ENCODE measurements at places on chromosomes 11 and 22. TPM values are rescaled to one million over a fixed set of nuclear protein-coding genes. Genes with fewer than 3 reads are reported as not detected.

The SMIM35 gene
- total RNA-seq = not detected

The POLD4 gene
- 87.5 TPM for total RNA-seq

The DGCR6 gene
- total RNA-seq = 1.5 TPM

The EIF3F gene
- 251 TPM for total RNA-seq

The MUC15 gene
- not detected for total RNA-seq

The UPK3A gene
- 0.40 TPM for total RNA-seq

The RAG2 gene
- total RNA-seq = not detected

The MRGPRD gene
- not detected for total RNA-seq

The GRIK4 gene
- total RNA-seq = 2.9 TPM

The BLID gene
- 0.75 TPM for total RNA-seq

The C22orf42 gene
- not detected for total RNA-seq

The BTG4 gene
- total RNA-seq = not detected

The BCO2 gene
- 27.2 TPM for total RNA-seq

The MS4A2 gene
- total RNA-seq = 11.2 TPM

The MRPL48 gene
- total RNA-seq = 28.1 TPM

The OR10A2 gene
- total RNA-seq = not detected

The SLC25A45 gene
- total RNA-seq = 7.1 TPM

The MYBPC3 gene
- total RNA-seq = not detected

The MIOX gene
- total RNA-seq = 1.6 TPM

The PITPNM1 gene
- total RNA-seq = 51.0 TPM

The KRTAP5-11 gene
- total RNA-seq = not detected

The SLC36A4 gene
- 8.2 TPM for total RNA-seq

Data from mucosa of gallbladder (tissue), 1 donor.